ENCODE measurements at places on chromosomes 2 and 18.

GRCh38 chr2:171297956-171298355 is 135.8 kb downstream of the METTL8 start:
- no peak for DNase-seq

DNA sequence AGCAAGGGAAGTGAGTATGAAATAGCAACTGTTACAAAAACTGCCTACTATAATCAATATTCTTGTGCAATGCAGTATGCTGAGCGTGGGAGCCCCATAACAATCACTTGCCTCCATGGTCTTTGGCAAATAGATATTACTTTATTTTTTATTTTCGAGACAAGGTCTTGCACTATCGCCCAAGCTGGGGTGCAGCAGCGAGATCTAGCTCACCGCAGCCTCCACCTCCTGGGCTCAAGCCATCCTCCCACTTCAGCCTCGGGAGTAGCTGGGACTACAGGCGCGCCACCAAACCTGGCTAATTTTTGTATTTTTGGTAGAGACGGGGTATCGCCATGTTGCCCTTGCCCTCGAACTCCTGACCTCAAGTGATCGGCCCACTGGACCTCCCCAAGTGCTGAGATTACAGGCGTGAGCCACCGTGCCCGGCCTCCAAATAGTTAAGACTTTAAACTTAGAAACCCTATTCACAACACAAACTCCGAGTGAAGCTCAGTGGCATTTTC is 1.2 kb upstream of the CCNT2 start:
- DNase-seq = no peak

DNA sequence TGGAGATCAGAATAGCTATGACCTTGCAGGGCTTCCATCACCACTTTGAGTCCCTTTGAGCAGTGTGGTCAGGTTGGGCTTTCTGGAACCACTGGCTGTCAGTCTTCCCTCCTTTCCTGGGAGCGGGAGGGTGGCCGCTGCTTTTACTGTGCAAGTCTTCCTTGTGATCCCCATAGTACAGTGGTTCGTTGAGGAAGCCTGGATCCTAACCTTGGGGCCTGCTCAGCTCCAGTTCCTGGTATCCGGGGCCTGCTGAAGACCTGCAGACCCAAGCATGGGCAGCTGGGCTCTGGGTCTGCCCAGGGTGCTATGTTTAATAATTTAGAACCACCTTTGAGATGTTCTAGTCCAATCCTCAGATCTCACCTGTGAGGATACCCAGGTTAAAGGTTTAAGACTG is 104.2 kb downstream of the CLIP4 start:
- no peak for DNase-seq

DNA sequence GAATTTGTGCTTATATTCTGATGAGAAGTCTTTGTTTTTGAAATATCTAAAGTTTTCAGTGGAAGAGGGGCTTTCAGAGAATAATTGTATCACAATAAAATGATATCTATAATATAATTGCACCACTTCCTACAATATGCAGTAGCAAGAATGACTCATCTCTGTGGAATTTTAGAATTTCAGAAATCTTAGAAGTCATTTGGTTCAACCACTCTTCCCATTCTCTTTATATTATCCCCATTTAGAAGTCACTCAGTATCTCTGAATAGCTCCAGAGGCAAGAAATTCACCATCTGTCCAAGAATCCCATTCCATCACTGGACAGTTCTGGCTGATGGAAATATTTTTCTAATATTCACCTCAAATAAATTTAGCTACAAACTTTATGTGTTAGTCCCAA is 59.3 kb upstream of the CCDC68 start:
- DNase-seq = no peak

DNA sequence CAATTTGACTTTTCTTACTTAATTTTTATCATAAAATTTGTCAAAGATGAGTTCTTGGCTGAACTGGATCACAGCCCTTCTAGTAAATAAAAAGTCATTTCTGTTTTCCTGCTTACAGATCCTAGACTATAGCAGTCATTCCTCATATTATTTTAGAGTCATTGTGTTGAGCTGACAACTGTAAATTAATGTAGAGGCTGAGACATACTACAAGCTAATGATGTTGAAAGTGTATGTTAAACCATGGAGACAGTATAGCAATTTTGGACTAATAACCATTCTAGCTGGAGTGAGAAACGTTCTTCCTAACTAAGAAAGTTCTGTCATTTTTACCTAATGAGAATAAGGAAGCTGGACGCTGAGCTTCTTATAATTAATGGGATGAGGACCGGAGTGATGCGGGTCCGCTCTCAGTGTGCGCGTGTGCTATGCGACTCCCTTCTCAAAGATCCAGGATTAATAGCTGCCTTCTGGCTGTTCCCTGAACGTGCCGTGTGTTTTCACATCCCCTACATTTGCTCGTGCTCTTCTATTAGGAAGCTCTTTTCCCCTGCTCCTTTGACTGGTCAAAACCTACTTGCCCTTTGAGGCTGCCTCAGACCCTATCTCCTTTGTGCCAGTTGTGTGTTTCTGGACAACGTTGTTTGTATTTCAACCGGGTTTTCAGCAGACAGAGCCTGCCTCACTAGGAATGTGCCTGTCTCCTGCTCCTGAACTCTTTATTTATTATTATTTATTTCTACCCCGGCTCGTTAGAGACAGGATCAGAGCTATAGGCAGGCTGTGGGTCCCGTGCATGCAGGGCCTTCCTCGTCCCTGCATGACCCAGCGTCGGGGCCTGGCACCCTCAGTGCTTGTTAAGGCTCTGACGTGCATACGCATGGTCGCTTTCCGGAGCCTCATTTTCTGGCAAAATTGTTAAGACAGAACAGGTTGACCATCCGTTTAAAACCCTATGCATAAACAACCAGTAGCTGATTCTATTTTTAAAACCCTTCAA is 182.6 kb downstream of the DCDC2C start:
- no peak for DNase-seq

DNA sequence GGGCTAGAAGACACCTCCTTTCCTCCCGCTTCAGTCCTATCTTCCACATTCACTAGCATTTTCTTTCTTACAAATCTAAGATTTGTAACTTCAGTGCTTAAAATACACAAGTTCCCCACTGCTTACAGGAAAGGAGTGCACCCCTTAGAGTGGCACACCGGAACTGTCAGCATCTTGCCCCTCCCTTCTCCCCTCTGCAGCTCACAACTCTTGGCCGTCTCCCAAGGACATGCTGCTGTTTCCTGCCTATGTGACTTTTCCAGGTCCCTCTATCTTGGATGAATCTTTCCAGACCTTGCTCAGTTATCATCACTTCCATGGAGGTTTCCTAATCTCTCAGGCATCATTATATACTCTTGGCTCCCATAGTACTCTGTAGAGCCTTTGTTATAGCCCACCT is 334.8 kb downstream of the CELF4 start:
- no peak for DNase-seq

GRCh38 chr2:174328114-174328960 is 6.4 kb upstream of the SP9 start:
- no peak for DNase-seq

GRCh38 chr2:223612501-223612900 is 10.3 kb upstream of the SCG2 start:
- DNase-seq = no peak

DNA sequence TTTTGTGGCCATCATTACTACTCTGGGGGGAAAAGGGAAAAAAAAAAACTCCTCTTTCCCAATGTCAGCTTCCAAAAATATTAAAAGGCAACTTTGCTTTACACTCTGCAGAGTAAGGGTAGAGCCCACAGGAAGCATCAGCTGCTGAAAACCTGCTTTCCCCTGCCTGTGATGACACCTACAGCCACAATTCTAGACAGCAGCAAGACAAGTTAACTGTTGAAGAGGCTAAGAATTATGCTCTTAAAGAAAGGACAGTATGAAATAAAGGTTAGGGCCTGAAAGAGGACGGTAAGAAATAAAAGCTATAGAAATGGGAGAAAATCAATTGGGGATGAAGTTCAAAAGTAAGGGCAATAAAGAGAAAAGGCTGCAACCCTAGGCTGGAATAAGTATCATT is 3.0 kb downstream of the PDE11A start:
- DNase-seq = no peak

GRCh38 chr2:69126341-69126740 is 113.4 kb downstream of the ANTXR1 start:
- DNase-seq = no peak

DNA sequence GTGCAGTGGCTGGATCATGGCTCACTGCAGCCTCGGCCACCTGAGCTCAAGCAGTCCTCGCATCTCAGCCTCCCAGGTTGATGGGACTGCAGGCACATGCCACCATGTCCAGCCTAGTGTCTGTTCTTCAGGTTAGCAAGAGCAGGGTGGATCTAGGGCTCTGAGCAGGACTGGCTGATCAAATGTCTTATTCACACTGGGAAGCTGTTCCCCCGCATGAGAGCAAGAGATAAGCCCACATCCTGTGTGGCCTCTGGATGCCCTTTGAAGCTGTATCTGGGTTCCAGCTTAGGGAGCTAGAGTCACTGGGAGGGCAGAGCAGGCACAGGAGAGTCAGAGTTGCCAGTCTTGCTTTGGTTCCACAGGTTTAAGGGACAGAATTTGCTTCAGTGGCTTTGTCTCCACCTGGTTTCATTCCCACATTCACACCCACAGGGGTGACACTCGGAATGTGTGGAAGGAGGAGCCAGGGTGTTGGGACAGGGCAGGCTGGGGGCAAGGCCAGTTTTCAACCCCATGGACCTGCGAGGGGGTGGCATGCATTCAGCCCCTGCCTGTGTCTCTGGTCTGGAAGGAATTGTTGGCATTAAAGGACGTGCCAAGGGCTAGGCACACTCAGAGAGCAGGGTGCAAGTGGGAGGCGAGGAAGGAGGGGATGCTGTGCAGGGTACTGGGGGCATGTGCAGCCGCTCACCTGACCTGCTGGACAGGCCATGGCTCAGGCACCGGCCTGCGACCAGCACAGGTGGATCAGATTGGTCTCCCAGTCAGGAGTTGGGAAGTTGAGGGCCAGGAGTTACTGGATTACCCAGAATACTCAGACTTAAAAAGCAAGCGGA is 24.5 kb downstream of the PTPN18 start:
- no peak for DNase-seq

- no peak for DNase-seq
Observed at GRCh38 chr2:172097557-172098131, 5.1 kb downstream of the DLX2 start.

DNA sequence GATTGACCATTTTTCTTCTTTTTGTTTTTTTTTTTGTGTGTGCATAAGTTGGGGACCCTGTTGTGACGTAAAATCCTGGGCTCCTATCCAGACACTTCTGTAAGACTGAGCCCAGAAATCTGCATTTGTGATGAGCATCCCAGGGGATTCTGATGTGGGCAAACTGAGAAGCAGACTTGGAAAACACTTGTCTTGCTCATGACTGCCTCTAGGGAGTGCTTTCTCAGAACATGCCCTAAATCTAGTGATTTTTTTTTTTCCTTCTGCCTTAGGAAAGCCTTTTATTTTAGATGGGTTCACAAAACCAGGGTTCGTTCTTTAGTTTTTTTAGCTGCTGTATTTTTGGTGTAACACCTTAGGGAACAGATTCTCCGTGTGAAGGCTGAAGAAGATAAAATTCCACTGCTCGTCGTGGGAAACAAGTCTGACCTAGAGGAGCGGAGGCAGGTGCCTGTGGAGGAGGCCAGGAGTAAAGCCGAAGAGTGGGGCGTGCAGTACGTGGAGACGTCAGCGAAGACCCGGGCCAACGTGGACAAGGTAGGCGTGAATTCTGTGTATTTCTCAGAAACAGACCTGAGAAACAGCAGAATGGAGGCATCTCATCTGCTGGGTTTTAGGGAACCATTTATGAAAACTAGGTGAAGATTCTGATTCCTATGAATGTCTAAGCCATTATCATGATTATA is 36.7 kb downstream of the RALB start:
- no peak for DNase-seq

GRCh38 chr2:21103274-21103891 is 20.4 kb upstream of the TDRD15 start:
- no peak for DNase-seq

DNA sequence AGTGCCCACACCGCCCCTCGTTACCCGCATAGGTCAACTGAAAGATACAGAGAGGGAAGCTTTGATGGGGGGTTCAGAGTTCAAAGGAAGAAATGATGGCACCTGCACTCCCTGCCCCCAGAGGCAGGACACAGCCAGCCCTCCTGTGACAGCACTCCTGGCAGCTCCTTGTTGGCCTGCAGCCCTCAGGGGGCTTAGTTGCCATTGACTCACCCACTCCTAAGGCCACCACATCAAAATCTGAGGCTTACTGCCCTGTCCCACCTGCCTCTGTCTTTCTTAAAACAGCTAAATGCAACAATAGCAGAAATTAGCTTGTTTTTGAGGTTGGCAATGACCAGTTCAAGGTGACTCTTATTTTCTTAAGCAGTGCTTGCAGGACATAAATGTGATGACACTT is 31.6 kb upstream of the SLC35F6 start:
- DNase-seq = no peak

- DNase-seq = no peak
Observed at GRCh38 chr2:172013396-172013795, 13.6 kb downstream of the METAP1D start.

DNA sequence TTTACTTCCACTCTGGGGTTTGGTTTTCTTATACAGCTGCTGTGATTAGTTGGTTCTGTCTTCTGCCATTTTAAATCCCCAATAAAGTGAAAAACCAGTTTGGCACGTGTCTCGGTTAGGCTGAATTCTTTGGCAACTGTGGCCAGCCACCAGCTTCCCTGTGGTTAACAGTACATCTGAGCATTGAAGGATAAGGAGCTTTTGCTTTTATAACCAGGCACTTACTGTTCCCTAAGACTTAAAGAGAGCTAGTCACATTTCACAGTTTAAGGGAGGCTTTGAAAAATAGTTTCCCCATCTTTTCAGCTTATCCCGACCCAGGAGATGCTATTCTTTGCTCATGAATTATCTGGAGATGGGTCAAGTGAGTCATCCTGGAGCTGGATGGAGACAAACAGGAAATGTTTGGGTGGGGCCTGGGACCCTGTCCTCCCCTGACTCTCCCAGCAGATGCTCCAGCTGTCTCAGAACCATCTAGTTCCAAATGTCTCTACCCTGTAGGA is 57.3 kb upstream of the EML6 start:
- DNase-seq = no peak

- no peak for DNase-seq
Observed at GRCh38 chr2:168708080-168708479, 94.4 kb upstream of the NOSTRIN start.

DNA sequence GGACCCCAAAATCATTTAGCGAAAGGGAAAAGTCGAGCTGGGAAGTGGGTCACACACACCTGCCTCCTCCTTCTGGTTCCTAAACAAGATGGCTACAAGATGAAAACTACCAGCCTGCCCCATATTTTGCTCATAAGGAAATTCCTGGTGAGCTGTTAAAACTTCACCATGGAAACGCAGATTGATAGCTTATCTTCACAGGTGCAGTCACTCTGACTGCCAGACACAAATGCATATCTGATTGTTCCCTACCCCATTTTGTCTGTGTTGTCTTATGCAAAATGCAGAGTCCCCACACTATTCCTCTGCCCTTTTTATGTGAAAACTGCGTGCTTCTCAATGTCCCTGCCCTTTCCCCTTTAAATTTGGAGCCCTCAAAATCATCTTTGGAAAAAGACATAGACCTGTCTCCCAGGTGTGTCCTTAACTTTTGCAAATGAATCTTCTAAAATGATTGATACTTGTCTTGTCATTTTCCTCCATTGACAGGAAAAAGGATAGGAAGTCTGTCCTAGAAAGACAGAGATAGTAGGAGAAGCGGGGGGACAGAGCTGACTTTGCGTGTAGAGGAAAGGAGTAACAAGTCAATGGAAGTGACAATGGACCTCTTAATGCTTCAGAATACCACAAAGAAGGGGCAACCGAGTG is 38.9 kb upstream of the THOC1 start:
- no peak for DNase-seq
